Stimulated activated effector memory CD8-positive, alpha-beta T cell treated with anti-CD3 and anti-CD28 coated beads, Interleukin-12 subunit alpha, Interleukin-12 subunit beta, amount 100 ng/mL, for 72 hours (primary cell): ENCODE measurements at places on chromosomes 13 and 19.

- no peak for DNase-seq
These were observed 8.9 kb downstream of the B3GLCT start for GRCh38 chr13:31208559-31209122.

DNA sequence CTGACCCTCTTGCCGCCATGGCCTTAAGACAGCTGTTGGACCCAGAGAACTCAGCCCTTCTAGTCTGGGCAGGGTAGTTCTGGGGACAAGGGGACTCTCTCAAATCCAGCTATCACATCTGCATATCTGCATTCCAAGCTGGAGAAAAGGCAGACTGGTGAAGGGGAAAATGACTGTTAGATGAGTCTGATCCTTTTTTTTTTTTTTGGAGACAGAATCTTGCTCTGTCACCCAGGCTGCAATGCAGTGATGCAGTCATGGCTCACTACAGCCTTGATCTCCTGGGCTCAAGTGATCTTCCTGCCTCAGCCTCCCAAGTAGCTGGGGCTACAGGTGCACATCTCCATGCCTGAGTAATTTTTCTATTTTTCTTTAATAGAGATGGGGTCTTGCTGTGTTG, 114.3 kb downstream of the SIPA1L3 start:
- no peak for DNase-seq

DNA sequence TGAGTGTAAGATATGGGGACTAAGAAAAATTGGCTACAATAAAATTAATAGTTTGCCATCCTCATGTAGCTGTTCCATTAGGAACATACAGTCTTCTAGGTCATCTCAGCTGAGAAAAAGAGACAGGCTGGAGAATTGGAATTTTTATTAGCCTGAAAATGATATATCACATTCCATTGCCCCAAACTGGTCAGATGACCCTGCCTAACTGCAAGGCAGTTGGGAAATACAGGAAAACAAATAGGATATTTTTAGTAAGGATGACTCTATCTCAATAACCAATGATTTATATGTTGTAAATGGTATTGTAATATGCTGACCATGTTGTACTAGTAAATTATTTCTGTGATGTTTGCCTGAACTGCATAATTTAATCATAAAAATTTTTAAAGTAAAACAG, 673.8 kb downstream of the PCDH9 start:
- no peak for DNase-seq

DNA sequence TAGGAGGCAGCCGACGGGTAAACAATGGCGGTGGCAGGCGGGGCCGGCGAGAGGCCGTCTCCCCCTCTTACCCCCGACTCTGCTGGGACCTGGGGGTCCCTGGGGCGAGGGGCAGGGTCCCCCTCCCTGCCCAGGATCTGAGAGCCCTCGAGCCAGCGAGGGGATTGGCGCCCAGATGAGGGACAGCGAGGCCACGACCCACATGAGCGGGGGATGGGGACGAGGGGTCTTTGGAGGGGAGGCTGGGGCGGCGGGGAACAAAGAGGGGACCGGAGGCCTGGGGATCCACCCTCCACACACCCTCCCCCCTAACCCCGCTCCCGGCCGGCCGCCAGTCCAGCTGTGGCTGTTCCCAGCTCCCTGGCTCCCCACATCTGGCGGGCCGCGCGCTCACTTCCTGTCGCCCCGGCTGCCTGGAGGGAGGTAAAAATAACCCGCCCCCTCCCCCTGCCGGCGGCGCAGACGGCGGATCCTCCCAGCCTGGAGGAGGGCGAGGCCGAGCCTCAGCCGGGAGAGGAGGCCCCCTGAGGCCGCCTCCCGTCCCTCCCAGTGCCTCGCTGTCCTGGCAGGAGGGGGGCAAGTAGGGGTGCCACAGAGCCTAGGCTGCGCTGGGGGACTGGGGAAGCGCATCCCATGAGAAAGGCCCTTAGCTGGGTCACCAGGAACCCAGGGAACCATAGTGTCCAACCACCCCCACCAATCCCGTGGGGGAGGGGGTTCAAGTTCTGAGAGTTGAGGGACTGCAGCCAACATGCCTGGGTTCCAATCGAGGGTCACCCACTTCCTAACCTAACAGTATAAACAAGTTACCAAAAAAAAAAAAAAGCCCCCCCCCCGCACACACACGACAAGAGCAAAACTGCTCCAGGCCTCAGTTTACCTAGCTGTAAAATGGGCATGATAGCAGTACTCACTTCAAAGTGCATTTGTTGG, 29.3 kb upstream of the NANOS3 start:
- DNase-seq, result peak; percentile 69

DNA sequence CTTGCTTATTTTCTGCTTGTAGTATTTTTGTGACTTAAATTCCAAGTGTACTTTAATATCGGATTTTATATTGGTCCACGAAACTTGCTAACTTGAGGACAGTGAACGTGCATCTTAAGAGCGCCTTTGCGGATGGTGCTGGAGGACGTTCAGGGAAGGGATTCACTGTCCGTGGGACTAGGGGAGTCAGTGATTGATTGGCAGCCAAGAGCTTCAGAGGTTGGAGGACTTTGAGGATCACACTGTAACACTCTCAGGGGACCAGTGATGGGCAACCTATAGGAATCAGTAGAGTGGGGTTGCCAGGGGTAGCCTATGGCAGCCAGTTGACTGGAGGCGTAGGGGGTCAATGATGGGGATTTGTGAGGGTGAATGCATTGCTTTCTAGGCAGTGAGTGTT, 516 bp downstream of the ZNF175 start:
- no peak for DNase-seq

DNA sequence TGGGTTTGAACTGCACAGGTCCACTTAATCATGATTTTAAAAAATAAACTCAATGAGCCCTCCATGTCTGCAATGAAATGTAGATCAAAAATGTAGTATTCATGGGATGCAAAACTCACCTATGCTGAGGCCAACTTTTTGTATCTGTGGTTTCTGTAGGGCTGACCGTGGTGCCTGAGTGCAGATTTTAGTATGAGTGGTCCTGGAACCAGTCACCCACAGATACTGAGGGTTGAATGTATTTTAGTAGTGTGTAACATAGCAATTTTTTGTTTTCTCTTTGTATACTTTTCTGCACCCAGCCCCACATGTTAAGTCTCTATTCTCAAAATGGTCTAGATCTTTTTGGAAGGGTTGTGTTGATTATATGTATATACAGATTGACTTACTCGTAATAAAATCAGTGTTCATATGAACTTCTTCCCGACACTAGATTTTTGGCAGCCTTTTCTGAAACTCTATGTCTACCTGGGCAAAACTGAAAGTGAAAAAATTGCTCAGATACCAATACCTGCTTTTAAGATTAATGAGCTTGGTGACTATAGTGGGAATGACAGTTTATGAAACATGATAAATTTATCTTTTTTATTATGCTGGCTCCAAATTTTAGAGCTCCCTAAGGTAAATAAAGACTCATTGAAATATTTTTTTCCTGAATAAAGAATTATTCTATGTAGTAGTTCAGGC, 51.6 kb downstream of the DNAJC15 start:
- DNase-seq, result no peak

DNA sequence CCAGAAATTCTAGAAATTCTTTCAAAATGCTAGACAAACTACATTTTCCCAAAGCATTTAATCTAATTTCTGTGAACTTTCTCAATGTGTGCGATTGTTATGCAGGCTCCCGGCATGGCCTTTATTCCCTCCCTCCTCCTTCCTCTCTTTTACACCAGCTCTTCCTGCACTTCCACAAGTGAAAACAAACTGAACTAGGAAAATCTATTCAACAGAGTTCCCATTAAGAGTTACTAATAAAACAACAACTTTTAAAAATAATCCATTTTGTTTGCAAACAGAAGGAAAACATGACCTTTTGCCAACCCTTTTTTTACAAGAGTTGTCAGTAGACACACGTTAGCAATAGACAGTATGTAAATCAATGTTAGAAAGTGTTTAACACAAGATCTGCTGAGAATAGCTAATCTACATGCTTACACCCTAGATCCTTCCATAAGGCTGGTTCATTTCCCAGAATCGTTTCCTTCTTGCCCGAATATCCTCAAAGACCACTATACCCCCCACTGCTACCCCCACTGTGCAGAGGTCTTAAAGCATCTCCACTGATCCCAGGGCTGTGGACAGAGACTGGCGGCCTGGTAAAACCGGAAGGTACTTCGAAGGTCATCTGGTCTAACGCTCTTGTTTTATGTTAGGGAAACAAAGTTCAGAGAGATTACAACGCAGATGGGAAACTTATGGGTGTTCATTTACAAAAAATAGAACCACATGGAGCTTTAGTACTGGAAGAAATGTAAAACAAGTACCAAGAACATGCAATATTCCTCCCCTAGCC, 98.0 kb downstream of the FOXO1 start:
- DNase-seq, result no peak

DNA sequence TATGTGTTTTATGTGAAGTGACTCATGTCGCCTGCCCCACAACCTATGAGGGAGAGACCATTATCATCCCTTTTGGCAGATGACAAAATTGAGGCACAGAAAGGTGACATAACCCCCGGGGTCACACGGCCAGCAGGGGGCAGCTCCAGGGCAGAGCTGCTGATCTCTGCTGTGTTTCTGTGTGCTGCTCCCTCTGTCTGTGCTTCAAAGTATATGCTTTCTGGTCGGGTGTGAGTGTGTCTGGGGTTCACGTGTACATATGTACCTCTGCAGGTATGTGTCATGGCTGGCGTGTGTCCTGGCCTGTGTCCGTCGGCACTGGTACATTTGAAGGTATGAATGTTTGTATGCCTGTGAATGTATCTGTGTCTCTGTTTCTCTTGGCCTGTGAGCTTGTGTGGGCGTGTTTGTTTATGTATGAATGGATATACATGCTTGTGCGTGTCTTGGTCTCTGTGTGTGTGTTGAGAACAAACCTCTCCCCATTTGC, 7.1 kb downstream of the LIPE start:
- DNase-seq, result peak; percentile 85

GRCh38 chr19:35921012-35921411, 12.9 kb upstream of the TYROBP start:
- DNase-seq, result no peak

- no peak for DNase-seq
These were observed 218.8 kb upstream of the SGCG start for GRCh38 chr13:22961835-22962537.
